Cortex of kidney (tissue), 1 donor: ENCODE measurements at places on chromosomes 7 and 10.

- DNase-seq: no peak
Measured at GRCh38 chr10:109467551-109467950, 455.8 kb downstream of the XPNPEP1 start.

DNA sequence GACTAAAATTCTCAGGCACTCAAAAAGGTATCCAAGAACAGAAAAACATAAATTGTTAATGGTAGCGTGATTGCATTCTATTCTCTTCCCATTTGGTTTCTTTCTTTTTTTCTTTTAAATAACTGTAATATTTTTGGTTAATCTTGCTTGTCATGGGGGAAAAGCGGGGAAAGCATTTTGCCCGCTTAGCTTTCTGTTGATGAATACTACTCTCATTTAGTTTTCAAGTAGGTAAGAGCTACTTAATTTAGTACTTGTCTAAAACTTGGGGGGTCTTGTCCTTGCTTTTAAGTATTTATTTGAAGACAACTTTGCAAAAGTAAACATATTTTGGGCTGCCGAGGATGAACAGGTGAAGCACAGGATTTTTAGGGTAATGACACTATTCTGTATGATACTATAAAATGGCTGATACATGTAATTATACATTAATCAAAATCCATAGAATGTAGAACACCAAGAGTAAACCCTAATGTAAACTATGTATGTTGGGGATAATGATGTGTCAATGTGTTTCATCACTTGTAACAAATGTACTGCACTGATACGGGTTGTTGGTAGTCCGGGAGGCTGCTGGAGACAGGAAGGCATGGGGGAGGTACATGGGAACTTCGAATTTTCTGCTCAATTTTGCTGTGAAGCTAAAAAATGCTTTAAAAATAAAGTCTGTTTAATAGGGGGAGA lies 1.7 kb downstream of the TES start:
- DNase-seq: no peak

GRCh38 chr10:35934642-35934995 lies 292.5 kb upstream of the FZD8 start:
- DNase-seq: no peak

DNA sequence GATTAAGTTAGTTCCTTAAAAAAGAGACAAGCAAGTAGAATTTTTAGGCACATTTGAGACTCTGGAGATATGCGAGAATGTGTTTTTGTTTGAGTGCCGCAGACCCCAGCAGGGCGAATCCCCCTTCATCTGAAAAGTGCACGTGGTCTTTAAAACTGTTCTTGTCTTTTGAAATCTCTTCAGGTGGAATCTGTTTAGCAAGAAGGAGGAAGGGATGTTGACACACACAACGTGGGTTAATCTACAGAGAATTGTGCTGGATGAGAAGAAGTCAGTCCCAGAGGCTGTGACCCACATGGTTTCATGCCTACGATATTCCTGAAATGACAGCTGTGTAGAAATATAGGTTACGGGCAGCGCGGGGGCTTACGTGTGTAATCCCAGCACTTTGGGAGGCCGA lies 27.1 kb upstream of the ZFAND2A start:
- DNase-seq: no peak

DNA sequence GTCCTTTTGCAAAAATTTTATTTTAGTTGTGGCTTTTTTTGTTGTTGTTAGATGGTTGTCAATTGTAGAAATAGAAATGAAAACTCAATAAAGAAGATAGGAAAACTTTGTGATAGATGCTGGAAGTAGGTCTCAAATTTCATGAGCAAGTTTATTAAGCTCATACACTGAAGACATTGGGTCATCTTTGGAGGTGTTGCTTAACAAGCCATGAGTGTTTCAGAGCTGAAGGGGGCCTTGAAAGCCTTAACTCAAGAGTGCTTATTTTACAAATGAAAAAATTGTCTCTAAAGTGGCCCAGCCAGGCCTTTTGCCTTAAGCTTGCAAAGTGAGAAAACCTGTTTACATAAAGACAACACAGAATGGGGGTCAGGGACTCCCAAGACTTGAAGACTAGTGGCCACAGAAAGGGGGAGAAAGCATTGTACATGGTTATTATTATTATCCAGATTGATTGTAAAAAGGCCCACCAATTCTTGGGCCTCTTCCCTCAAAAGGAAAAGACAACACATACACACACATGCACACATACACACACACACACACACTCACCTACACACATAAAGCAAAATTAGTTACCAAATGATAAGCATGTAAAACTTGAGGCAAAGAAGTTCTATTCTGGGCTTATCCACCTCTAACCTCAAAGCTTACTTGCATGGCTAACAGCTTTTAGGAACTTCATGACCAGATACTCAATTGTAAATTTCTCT lies 49.7 kb upstream of the GLCCI1 start:
- no peak for DNase-seq
